ENCODE measurements at places on chromosomes 4 and X.

- DNase-seq: no peak
Observed at GRCh38 chr4:158656439-158656838, 15.2 kb downstream of the C4orf46 start.

- no peak for DNase-seq
Observed at GRCh38 chrX:65926095-65927019, 113.5 kb downstream of the VSIG4 start.

GRCh38 chr4:113602646-113603228 is 158.8 kb downstream of the CAMK2D start:
- DNase-seq: no peak

DNA sequence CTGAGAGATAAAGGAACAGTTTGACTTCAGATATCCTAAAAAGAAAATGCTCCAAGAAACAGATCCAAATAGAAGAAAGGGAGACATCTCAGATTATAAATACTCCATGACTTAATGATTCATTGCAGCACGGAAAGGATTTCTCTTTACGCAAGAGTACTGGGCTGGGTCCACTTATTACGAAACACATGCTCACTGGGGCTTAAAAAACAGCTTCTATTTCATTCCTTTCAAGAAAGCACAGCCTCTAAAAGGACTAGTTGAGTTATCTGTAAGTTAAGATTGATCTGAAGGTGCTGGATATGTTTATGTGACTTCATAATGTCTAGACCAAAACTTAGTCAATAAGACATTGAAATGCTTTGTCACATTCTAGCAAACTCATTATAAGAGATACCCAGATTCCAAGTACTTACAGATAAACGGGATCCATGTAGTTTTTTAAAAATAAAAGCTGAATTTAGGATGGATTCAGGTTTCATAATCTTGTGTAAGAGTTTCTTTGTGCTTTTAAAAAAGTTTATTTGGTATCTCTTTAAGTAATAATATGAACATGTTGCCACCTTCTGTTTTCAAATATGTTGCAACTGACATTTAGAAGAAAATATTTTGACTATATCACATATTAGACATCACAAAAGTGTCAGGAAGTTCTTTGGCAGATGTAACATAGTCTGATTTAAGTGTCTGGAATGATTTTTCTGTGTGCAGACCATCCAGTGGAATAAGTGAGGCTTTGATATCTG is 109.5 kb upstream of the MYOZ2 start:
- DNase-seq: no peak

DNA sequence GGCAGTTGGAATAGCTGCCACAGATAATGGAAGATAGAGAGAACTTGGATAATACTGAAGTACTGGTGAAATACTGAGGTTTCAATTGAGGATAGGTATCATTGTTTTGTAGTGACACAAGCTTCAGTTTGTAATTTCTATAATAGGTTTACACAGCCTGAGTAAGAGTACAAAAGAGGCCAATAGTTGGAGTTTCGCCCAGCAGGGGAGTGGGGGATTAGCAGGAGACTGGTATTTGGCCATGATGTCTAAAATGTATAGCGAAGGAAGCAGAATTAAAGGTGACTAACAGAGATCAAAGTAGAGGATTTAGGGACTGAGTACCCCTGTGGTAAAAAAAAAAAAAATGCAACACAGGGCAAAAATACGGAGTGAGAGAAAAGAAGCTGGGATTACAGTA is 129.5 kb downstream of the KCTD8 start:
- DNase-seq: peak; percentile 2

- no peak for DNase-seq
Observed at GRCh38 chr4:41424522-41424921, 113.4 kb upstream of the LIMCH1 start.

DNA sequence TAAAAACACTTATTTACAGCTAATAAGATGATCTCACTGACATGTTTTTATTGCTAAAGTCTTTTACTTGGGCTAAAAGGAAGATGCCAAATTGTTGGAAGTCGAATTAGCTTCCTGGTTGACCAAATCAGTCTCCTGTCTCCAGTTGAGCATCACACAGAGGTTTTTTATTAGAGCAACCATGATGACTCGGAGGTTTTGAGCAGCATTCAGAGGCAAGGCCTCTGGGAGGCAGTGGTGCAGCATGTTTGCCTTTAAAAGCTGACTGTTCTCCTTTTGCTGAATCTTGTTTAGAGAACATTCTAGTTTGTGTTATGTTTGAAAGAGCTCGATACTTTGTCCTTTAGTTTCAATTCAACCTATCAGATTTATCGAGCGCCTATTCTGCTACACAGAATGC is 2.1 kb downstream of the UCHL1 start:
- DNase-seq: no peak
